ENCODE measurements at places on chromosomes 13 and 19.

DNA sequence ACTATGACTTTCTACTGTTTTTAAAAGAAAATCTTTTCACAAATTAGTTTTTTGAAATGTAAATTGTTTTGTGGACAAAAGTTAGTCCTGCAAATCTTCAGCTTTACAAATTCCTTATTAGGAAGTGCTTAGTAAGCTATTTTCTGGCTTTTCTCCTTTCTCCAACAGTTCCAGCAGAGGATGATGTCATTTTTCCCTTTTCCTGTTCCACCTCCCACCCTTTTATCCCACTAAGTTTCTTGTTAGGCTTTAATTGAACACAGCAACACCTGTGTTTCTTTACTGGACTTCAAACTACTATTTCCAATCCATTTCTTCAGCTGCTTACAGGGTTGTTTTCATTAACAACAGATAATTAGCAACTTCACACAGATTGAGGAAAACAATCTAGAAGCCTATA lies 389.2 kb downstream of the NDFIP2 start:
- no peak for DNase-seq

DNA sequence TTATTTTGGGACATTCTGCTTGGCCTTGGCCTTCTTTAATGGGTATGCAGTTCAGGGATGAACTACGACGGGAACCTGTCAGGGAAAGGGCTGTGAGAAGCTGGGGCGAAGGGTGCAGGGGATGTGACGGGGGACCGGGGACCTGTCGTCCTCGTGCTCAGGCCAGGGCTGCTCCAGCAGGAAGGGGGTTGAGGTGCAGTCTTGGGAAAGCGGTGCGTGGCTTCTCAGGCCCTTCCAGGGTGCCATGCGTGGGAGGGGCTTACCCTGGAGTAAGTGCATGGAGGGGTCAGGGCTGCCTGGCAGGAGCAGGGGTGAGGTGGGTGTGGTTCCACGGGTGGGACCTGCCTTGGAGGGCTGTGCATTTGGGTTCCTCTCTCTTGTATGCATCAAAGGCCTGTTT lies 100.8 kb downstream of the TEX29 start:
- no peak for DNase-seq

DNA sequence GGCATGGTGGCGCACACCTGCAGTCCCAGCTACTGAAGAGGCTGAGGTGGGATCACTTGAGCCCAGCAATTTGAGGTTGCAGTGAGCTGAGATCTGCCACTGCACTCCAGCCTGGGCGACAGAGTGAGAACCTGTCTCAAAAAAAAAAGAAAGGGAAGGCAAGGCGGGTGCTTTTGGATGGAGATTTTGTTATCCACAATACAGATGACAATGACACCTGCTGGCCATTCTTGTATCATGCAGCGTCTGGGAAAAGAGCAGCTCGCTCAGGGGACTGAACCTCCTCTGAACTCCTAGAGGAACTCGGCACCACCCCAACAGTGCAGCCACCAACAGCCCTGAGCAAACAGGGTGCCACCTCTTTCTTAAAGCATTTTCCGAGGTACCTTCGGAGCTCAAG lies 22.8 kb downstream of the HAUS8 start:
- peak; percentile 21 for DNase-seq

GRCh38 chr13:45678282-45678681 lies 23.8 kb upstream of the CBY2 start:
- DNase-seq = no peak

- DNase-seq = no peak
These were observed 2860.6 kb upstream of the PCDH20 start for GRCh38 chr13:64276232-64276631.

GRCh38 chr13:46649816-46650215 lies 96.8 kb downstream of the LRCH1 start:
- no peak for DNase-seq

GRCh38 chr19:10749435-10750384 lies 31.8 kb downstream of the DNM2 start:
- no peak for DNase-seq

DNA sequence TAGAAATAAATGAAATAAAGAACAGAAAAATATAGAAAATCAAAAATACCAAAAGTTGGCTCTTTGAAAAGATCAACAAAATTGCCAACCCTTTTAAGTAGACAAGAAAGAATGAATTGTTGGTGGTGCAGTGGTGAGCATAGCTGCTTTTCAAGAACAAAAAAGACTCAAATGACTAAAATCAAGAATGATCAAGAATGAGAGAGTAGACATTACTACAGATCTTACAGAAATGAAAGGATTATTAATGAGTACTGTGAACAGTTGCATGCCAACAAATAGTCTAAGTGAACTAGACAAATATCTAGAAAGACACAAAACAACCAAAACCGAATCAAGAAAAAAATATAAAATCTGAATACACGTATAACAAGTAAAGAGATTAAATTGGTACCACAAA lies 53.9 kb downstream of the FNDC3A start:
- no peak for DNase-seq

- DNase-seq = no peak
These were observed 7.8 kb downstream of the SIN3B start for GRCh38 chr19:16837035-16837362.

GRCh38 chr19:44002212-44002565 lies 568 bp upstream of the ZNF230 start:
- DNase-seq = no peak

DNA sequence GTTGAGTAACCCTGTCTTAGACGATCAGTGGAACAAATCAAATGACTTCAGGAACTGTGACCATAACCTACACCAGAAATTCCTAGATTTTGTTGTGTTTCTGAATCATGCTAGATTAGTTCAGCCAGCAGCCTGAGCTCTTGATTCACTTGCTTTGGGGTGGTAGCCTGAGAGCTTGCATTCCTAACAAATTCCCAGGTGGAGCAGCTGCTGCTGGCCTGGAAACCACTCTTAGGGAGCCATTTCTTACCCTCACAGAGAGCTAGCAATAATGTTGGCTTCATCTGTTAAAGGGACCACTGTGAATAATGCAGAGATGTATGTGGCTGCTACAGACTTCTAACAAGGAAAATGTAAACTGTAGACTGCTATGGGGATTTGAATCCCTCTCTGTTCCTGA lies 388.1 kb upstream of the PRR20A start:
- DNase-seq = no peak

DNA sequence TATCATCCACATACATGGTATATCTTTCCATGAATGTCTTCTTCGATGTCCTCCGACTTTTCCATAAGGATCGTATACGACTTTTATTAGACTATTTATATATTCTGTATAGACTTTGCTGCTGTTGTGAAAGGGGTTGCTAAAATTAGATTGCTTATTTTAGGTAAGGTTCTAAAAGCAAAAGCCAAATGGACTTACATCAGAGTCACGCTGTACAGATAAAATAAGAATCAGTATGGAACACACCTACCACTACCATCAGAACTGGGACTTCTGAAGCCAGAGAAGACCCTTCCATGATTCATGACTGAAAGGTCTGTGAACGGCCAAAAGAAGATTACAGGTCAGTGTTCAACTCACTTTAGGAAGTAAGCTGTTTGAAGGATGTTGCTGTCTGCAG lies 8.9 kb downstream of the ANKRD27 start:
- no peak for DNase-seq

DNA sequence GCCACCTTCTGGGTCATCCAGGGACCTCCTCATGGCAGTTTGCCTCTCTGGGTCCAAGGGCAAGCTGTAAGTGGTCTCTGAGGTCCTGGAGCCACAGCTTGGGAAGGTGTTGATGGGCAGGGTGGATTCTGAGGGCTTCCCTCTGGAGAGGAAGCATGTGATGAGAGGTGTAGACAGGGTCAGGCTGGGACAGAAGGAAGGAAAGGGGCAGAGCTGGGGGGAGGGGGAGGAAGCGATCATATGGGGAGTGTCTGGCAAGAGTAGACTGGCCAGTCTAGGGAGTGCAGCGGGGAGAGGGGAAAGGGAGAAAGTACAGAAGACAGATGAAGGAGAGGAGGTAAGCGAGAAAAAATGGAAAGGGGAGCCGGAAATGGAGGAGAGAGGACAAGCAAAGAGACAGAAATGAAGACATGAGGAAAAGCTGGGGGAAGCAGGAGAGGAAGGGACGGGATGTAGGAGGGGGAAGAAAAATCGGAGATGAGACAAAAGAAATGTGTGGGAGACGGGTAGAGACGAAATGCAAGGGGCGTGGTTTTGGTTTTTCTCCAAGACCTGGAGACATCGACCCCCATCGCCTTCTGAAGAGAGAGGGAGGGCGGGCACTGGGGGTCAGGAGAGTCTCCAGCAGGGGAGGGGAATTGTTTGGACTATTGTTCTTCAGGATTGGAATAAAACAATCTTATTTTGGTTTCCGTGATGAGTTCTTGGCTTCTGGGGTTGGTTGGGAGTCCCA lies 26.6 kb downstream of the ZSWIM9 start:
- DNase-seq = no peak

DNA sequence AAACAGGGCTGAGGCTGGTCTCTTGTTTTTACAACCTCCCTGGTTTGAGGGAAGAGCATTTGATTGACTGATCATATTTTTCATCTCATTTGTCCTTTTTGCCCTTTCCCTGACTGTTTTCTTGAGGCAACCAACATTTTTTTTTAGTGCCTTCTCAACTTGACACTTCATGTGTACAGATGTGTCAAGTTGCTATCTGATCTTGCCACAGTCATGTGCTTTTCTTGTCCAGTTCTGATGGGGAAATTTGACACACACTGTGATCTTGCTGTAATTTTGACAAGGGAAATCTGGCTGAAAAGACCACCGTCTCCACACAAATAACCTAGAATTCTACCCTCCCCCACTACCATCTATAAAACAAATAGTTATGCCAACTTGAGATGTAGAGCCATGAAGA lies 329.6 kb downstream of the KCTD12 start:
- DNase-seq = no peak

DNA sequence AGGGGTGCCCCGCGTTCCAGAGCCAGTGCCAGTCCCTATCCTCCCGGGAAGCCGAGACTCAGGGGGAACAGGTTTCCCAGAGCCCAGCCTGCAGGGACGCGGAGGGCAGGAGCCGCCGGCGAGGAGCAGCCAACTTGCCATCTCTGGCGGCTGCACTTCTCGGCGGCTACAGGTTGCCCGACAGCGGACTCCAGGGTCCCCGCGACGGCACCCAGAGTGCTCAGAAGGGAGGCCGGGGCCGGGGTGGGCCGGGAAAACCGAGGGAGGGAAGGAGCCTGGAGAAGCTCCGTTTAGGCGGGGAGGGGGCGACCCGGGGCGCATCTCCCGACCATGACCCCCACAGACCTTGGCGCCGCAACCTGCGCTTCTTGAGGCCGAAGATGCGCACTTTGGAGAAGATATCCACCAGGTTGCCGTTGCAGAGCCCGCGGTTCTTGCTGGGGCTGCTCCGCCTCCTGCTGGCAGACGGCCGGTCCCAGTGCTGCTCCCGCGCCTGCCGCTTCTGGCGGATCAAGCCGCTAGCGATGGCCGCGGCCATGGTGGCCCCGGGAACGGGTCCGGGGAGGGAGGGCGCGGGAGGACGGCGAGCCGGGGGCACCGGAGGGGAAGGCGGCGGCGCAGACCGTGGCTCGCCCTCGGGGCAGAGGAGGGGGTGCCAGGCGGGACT lies 463.8 kb downstream of the ITGBL1 start:
- no peak for DNase-seq

GRCh38 chr13:36512771-36513170 lies 80.5 kb downstream of the CCNA1 start:
- no peak for DNase-seq

DNA sequence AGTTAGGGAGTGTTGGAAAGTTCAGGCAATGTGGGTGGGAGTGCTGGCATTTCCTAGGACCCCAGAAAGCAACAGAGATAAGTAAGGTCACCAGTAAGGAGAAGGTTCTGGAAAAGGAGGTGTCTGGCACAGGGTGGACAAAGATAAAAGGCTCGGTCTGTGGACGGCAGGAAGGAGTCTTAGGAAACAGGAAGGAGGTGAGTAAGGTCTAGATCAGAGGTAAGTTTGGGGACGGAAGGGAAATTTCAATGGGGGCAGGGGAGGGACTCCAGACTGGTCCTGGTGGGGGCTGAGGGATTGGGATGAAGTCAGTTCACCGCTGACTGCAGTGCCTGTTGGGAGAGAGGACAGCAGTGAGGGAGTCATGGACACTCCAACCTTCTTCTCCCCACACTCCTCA lies 7.8 kb upstream of the OPA3 start:
- no peak for DNase-seq

GRCh38 chr13:22235285-22235949 lies 564.5 kb downstream of the FGF9 start:
- DNase-seq = peak; percentile 5

DNA sequence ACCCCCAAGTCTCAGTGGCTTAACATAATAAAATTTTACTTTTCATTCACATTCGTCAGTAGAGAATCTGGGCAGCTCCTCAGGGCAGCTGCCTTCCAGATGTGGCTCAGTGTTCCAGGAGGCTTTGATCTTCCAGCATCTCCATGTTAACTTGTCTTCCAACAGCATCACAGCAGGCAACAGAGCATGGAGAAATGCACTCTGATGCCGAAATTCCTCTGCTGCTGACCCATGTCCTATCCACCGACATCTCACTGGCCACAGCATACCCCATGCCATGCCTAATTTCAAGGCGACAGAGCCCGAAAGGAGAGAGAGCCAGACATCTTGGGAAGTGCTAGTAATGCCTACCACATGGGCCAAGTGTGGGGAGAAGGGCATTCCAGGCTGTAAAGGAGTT lies 64.9 kb upstream of the MEDAG start:
- no peak for DNase-seq

DNA sequence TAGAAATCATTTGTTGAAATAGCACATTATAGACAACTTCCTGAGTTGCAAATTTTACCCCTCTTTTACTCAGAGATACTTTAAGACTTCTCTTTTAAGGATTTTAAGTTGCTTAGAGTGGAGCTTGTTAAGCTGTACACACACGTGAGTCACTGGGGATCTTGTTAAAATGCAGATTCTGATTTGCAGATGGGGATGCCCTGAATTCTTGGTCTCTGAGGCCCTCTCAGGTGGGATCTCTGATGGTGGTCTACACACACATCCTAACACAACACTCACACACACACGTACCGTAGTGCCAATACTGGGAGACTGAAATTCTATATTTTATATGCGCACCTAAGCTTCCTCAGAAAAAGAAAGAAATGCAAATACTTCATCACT lies 788.3 kb downstream of the UQCRFS1 start:
- DNase-seq = no peak

GRCh38 chr13:98462946-98463345 lies 114.0 kb downstream of the STK24 start:
- DNase-seq = no peak

- peak; percentile 79 for DNase-seq
These were observed 7.1 kb downstream of the LIPE start for GRCh38 chr19:42420055-42420544.

DNA sequence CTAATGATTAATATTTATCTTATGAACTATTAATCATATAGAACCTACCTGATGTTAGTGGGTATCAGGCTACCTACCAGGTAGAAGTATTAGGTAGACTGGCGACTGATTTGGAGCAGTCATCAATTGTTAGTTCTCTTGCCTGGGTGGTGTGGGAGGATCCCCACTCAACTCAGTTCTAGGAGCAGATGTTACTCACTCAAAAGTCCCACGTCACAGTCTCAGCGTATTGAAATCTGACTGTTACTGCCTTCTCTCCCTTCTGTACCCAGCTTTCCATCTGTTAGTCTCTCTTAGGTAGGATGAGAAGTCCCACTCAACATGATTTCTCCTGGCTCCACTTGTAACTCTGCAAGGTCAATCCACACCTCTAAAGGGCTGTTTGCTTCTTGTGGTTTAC lies 102.7 kb downstream of the OLFM4 start:
- no peak for DNase-seq

Data from stimulated activated CD4-positive, alpha-beta T cell treated with anti-CD3 and anti-CD28 coated beads, Interleukin-4, amount 100 ng/mL, for 1 hour (primary cell).